Aortic smooth muscle cell (primary cell): ENCODE measurements at places on chromosomes 1 and 21. TPM values are rescaled to one million over a fixed set of nuclear protein-coding genes. Genes with fewer than 3 reads are reported as not detected.

Gene GJC2
- 3.2 and 4.6 TPM in 2 replicates for total RNA-seq

Gene OLIG2
- not detected in 2 replicates for total RNA-seq

Gene PFDN2
- 37.0 and 64.9 TPM in 2 replicates for total RNA-seq

Gene GPR52
- total RNA-seq, result 0.92 and 1.1 TPM in 2 replicates

Gene CHIA
- not detected in 2 replicates for total RNA-seq

Gene C1QB
- total RNA-seq, result 0.13 TPM in 1 of 2 replicates, not detected in the other

Gene TRIM45
- total RNA-seq, result 1.2 and 2.2 TPM in 2 replicates
